NCI-H187 treated with DMSO at 0.1 percent for 48 hours (cell line): ENCODE measurements at places on chromosomes 1 and 21.

GRCh38 chr1:243917863-243918565, 68.0 kb upstream of the AKT3 start:
- no peak for DNase-seq

DNA sequence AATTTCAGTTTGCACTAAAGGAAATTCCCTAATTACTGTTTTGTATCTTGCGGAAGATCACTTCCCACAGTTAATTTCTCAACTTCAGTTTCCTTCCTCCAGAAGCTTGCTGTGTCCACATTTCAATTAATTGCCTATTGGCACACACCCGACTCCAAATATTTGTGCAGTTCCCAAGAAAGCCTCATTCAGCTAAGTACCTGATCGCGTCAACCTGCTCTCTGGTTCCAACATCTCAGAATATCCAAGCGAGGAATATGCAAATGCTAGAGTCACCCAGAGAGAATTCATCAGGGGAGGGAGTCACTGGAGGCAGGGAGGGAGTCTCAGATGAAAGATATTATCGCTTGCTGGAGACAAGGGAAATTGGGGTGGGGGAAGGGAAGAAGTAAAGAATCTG, 351.3 kb downstream of the RRAGC start:
- no peak for DNase-seq

DNA sequence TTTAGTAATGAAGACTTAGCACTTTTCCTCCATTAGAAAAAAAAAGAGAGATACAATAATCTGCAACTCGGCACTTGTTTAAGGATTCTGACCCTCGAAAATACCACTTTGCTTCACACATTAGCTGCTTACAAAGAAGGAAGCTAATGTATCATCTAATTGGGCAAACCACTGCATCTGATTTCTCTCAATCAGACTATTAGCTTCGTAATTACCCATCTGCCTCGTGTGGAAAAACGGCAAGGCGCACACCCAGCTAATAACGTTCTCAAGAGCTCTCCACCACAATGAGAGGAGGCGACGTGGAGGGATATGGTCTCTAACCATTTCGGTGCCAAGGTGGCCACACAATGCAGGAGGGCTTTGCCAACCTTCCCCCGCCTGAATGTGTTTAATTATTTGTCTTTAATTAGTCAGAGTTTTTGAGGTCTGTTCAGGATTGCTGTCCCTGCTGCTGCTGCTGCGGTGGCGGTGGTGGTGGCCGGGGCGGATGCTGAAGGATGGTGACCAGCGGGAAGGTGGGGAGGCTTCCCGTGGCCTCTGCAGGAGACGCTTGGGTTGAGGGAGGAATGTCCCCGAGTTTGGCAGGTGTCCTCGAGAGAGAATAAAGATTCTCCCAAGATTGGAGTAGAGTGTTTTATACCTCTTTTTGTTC, 374.5 kb downstream of the RPS6KC1 start:
- DNase-seq, result no peak

- no peak for DNase-seq
Observed at GRCh38 chr1:91555821-91556531, 55.3 kb downstream of the CDC7 start.

DNA sequence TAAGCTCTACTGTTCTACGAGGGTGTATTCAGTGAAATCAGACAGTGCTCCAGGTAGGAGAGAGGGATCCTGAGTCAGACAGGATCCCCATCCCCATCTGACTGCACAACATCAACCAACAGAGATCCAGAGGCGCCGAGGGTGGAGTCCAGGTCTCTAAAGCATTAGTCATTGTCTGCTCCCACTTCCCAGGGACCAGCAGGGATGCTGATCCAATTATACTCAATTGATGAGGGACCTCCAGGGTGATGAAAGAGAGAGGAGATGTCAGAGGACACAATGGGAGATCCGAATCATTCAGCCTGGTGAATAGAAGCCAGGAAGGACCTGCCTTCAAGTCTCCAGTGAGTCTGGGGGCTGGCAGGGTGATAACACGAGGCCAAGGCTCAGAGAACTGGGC, 39.5 kb upstream of the STMN1 start:
- DNase-seq, result no peak
